ENCODE measurements at places on chromosomes 2 and 18.

DNA sequence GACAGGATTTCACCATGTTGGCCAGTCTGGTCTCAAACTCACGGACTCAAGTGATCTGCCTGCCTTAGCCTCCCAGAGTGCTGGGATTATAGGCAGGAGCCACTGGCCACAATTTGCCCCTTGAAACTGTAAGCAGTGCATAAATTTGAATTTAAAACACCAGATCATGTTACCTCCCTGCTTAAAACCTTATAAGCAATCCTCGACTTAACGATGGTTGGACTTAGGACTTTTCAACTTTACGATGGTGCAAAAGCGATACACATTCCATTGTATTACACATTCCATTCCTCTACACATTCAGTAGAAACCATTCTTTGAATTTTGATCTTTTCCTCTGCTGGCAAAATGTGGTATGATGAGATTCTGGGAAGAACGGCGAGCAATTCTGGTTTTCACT is 23.2 kb upstream of the EFR3B start:
- DNase-seq = no peak

- no peak for DNase-seq
These were observed 555.8 kb downstream of the SATB2 start for GRCh38 chr2:198901894-198902293.

GRCh38 chr2:175824243-175824642 is 177.8 kb downstream of the LNPK start:
- DNase-seq = no peak

GRCh38 chr2:230473378-230473777 is 57.4 kb downstream of the SP100 start:
- no peak for DNase-seq

DNA sequence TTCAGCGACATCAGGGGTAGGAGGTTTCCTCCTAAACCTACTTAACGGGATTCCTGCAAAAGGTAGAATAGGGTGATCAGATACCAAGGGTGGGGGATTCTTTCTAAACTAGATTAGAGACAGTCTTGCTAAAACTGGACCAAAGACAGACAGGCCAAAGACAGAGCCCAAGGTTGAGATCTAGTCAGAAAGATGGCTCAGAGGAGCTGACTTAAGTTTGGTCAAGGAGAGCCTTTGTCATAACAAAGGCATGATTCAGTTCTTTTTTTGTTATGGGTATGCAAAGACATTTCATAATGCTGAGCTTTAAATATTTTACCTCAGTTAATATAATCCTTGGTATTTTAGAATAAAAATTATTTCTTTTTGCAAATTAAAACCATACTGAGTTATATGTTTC is 17.8 kb upstream of the GPR75 start:
- DNase-seq = no peak

- no peak for DNase-seq
These were observed 43.1 kb upstream of the GPC1 start for GRCh38 chr2:240392084-240392947.

DNA sequence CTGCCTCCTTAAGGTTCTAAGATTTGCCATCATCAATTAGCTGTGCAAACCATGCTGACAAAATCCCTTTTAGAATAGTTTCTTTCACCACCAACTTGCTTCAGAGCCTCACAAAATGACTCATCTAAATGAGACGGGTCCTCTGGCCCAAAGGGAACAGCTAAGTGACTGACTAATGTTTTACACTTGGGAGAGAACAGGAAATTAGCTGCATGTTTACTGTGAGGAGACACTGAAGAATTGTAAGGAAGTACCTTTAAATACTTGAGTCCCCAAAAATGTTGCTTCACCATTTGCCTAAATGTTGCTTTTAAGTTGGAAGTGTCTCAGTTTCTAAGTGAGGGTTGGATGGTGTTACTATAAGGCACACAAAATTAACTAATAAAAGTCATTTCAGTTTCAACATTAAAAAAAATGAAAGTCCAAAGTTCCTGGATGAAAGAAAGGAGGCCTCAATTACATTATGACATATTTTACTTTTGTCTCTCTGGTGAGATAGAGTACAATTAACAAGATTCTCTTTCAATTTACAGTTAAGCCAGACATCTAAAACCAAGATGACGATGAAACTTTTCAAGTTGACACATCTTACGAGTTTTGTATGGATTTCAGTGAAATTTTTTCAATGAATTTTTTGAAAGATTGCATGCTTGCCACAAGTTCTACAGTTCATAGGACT is 229.1 kb upstream of the FN1 start:
- no peak for DNase-seq

GRCh38 chr2:80525152-80525551 is 220.6 kb upstream of the LRRTM1 start:
- no peak for DNase-seq

- DNase-seq = no peak
These were observed 5.4 kb downstream of the GCC2 start for GRCh38 chr2:108454440-108454839.

DNA sequence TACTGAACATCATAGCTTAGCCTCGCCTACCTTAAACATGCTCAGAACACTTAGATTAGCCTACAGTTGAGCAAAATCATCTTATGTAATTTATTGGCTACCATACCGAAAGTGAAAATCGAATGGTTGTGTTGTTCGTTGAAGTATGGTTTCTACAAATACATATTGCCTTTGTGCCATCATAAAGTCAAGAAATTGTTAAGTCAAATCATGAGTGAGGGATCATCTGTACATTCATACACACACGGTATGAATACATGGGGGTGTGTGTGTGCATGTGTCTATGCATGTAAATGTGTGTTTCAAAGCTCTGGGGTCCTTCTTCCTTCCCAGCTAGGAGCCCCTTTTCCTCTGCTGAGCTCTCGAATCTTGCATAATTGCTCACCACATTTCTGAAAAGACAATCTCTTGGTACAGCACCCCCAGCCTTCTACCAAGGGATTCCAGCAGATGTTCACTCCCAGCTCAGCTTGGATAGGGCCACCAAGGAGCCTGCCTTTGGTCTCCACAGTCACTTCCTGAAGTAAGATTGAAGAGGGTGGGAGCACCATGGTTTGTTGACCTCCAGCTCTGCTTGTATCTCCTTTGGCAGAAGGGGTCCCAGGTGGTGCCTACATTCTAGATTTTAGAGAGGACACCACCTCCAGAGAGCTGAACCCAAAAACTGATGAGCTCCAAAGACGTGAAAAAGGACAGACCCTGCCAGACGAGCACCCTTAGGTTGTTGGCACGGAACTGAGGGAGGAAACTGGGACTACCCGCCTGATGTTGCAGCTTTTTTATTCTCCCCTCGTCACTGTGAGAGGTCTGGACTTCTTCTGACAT is 33.2 kb upstream of the CYP1B1 start:
- DNase-seq = no peak

DNA sequence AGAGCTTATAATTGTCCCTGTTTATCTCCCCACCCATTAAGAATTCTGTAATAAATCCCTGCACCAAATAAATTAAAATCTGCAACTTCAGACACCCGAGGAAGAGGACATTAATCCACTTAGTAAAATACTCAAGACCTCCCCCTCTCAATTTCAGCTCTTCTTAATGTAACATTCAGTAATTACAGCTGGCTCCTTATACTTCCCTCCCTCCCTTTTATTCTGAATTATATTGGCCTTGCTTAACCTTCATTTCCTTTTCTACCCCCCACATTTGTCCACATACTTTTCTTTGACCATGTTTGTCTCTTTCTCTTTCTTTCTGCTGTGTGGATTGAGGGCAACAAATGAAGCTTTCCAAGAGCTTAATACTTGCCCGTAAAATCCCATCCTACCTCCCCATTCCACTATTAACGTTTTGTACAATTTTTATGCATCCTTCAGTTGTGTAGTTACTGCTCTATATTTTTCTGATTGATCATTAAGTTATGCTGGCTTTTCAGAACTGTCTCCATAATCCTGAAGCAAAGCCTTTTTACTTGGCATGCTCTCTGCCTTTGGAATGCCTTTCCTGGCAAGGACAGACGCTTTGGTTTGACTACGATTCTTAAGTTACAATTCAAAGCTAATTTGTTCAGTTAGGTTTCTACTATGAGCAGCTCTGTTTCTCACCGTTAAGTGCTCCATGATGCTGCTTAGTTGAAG is 580.1 kb downstream of the ZEB2 start:
- no peak for DNase-seq

- DNase-seq = no peak
These were observed 223.1 kb downstream of the CALCRL start for GRCh38 chr2:187224989-187225388.

DNA sequence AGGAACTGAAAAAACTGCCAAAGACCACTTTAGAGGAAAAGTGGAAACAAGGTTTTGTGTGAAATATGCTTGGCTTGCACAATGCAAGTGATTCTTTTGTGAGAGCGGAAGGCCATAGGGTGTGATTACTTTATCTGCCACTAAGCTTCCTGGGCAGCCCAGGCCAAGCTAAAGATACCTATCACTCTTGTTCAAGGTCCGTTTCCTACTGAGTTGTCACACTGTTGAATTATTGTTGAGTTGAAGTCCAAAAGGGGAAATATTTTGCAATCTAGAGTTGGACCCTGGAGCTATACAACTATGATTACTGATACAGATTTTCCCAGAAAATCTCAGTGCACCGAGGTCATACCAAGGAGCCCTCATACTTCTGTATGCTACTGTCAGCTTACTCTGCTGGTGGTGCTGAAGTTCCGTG is 72.7 kb upstream of the CTAGE1 start:
- no peak for DNase-seq

- no peak for DNase-seq
These were observed 46.6 kb downstream of the IKZF2 start for GRCh38 chr2:213104903-213105202.

DNA sequence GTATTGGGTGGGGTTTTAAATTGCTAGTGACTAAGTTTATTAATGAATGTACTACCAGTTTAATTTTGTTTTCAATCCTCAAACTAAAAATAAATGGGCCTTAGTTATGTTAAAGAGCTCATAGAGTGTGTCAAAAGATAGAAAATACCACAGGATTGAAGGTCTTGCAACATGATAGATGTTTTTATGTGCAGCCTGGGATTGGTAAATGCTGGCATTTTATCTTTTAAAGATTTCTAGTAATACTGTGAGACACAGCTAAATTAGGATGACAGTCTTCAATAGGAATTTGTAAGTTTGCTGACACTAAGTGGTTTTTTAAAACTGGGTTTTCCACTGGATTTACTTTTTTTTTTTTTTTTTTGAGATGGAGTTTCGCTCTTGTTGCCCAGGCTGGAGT is 122.3 kb downstream of the HAUS1 start:
- DNase-seq = no peak

DNA sequence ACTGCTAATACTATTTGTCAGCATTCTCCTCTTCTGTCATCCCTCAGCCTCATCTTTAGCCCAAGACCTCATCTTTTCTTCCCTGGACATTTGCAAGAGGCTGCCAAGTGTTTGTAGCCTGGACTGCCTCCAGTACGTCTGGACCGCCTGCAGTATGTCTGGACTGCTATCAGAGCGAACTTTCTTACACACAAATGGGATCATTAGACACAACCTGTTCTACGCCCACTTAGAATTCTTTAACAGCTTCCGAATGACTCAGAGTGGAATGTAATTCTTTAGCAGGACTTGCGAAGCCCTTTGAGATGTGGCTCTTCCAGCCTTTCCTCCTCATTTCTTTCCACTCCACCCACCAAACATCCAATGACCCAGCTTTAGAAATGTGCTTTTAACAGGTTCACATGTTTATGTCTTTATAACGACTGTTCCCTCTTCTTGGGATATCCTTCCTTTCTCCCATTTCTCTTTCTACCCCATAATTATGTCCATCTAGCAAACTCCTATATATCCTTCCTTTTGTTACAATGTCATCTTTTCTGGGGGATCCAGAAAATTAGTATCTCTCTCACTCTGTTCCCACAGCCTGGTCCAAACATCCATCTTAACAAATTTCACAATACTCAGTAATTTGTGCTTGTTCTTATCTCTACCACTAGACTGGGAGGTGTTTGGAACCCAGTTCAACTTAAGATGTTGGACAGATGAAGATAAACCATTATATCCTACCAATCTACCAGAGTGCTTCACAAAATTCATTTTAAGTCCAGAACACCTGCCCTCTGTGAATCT is 171.3 kb upstream of the PGAP1 start:
- DNase-seq = no peak

GRCh38 chr2:227848586-227848985 is 22.8 kb upstream of the DAW1 start:
- no peak for DNase-seq
